ENCODE measurements at places on chromosomes 5 and 9.

DNA sequence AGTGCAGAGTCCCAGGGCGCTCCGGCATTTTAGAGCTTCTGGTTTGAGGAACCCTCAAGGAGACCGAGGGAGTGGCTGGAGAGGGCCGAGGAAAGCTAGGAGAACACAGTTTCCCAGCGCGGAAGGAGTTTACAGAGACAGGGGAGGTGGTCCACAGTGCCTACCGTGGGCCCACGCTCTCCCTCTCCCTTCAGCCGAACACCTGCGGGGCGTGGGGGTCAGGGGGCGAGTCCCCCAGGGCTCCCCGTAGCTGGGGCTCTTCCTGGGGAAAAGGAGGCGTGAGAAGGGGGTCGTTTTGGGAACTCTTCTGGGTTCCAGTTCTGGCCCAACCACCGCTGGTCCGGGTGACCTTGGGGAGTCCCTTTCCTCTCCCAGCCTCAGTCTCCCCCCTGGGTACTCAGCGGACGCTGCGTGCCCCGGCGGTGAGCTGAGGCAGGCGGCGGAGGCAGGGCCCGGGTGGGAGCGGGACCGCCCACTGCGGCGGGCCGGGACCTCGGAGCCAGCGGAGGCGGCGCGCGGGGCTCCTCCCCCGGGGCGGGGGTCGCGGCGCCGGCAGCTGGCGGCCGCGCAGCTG lies 368 bp upstream of the FRMPD1 start:
- DNase-seq, result no peak

GRCh38 chr9:73116031-73116430 lies 35.6 kb upstream of the ANXA1 start:
- DNase-seq, result no peak

DNA sequence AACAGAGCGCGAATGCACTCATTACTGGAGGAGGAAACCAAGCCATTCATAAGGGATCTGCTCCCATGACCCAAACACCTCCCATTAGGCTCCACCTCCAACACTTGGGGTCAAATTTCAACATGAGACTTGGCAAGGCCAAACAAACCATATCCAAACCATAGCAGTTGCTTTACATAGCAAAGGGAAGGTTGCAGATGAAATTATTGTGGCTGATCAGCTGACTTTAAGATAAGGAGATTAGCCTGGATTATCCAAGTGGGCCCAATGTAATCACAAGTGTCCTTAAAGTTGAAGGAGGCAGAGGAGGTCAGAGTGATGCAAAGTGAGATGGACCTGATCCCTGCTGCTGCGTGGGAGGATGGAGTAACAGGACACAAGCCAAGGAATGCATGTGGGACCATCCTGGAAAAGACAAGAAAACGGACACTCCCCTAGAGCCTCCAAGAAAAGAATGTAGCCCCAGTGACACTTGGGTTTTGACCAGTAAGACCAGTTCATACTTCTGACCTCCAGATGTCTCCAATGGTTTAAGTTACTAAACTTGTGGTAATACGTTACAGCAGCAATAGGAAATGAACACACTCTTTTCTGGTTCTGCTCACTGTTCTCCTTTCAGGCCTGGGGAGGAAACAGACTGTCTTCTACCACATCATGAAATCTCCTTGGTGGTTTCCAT lies 167.3 kb downstream of the GNAQ start:
- no peak for DNase-seq

GRCh38 chr9:6681957-6682501 lies 36.5 kb upstream of the GLDC start:
- no peak for DNase-seq

DNA sequence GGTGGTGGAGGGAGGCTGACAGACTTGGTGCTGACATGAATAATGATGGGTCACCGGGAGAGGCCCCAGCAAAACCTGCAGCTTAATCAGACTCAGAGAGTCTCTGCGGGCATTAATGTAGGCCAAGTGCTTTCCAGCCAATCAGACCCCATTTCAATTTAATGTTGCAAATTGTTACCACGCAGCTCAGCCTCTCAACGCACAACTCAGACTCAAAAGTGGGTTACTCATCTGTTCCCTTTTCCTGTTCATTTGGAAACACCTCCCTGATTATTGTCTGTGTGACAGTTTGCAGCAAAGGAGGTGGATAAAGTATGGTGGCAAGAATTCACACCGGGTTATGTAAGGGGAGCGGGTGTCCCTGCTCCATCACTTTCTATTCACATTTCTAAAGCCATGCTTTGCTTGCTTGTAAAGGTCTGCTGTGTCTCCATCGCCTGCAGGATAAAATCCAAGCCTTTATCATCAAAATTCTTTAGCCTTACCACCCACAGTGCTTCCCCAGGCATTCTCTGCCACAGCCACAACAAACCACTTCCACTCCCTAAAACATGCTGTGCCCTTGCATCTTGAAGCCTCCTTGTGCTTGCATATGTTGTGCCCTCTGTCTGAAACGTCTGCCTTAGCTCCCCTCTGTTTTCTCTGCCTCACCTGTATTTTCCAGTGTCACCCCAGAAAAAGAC lies 156.5 kb downstream of the ASTN2 start:
- DNase-seq, result peak; percentile 23

DNA sequence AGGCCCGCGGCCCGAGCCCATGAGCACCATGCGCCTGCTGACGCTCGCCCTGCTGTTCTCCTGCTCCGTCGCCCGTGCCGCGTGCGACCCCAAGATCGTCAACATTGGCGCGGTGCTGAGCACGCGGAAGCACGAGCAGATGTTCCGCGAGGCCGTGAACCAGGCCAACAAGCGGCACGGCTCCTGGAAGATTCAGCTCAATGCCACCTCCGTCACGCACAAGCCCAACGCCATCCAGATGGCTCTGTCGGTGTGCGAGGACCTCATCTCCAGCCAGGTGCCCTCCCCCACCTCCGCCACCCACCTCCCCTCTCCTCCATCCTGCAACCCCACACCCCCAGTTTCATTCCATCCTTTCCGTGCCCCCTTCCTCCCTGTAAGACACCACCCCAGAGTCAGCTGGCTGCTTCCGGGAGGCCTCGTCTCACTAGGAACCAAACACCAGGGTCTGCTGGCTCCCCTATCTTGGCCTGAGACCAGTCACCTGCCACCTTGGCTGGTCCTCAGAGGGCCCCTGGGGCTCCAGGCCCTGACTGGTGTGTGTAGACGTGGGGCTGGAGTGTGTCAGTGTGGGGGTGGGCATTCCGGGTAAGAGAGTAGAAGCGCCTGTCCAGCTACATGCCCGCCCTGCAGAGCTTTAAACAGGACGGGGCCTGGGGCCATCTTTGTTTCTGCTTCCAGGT lies 655 bp downstream of the GRIN1 start:
- no peak for DNase-seq

DNA sequence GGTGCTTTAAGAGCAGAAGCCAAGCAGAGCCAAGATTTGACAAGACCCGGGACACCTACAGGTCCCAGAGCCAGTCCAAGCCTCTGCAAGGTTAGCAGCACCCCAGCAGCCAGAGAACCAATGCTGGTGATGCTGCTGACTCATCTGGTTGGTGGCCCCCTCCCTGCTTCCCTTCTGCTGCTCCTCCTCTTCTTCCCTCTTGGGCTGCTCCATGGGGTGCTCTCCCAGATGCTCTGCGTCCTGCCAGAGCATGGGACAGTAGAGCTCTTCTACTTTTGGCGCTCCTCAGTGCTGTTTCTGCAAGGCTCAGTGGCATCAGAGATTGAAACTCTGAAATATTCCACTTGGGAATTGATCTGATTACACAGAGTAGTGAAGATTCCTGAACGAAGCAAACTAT lies 76.1 kb upstream of the SAP30L start:
- no peak for DNase-seq
